ENCODE measurements at places on chromosomes 6 and 20. TPM values are rescaled to one million over a fixed set of nuclear protein-coding genes. Genes with fewer than 3 reads are reported as not detected.

DNA sequence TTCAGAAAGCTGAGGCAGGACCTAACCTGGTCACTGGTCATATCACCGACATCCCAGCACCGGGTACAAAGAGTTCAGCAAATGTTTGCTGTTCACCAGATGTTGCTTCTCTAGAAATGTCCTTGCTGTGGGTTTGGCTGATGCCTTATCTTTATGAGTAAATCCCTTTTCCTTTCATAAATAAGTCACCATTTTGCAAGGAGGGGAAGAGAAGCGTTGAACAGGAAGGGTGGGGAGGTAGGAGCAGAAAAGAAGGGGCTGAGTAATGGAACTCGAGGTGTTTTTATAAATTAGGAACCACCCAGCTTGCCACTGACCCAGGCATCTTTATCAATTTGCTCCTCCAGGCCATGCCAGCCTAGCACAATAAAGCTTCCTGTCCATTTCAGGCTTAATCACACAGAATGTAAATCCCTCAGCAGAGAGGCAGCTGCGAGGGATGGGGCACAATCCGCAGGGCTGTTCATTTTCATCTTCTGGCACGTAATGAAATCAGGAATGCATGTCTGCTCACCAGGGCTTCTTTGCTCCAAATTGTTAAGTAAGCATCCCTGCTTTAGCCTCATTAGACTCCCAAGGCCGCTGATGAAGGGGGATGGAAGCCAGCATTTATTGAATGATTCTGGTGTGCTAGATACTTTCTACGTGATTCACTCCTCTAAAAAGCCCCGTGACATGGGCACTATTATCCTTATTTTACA is 371.9 kb upstream of the CHD6 start:
- no peak for DNase-seq

GRCh38 chr6:43481591-43482236 is 4.3 kb downstream of the TJAP1 start:
- no peak for DNase-seq

GRCh38 chr20:21019468-21019813 is 86.7 kb downstream of the LINC00237 start:
- DNase-seq = no peak

DNA sequence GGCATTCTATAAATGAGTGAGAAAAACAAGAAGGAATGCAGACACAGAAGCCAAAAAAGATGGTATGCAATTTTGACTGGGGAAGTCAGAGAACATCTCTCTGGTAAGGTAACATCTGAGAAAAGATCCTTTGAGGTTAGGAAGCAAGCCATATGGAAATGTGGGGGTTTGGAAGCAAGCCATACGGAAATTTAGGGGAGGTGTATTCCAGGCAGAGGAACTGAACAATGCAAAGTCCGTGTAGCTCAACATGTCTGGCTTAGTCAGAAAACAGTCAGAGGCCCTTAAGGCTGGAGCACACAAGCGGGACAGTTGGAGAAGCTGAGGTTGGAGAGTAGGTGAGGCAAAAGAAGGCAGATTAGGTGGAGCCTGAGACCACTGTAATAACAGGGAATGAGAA is 35.3 kb downstream of the RALGAPA2 start:
- no peak for DNase-seq

DNA sequence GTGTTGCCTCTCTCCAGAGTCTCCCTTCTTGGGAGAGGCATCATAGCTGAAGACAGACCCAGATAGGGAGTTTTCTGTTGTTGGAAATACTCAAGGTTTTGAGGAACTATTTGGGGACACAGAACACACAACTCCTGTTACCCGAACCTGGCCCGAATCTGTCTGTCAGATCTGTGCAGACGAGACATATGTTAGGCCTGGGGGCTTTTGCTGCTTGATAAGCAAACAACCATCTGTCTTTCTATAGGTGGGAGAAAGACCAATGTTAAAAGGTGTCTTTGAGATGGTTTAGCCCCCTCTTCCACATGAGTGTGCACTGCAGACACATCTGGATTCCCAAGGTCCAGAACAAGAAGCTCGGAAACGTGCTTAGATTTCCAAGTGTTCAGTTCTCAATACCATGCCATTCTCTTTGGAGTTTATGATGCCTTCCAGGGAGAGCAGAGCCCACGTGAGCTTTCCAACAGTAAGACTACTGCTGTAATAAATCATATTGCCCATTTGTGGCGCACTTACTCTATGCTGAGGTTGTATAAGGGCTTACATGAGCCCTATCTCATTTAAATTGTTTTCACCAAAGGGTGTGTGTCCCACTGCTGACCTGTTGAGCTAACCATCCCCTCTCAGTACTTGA is 3.8 kb upstream of the STX16 start:
- DNase-seq = peak; percentile 19

DNA sequence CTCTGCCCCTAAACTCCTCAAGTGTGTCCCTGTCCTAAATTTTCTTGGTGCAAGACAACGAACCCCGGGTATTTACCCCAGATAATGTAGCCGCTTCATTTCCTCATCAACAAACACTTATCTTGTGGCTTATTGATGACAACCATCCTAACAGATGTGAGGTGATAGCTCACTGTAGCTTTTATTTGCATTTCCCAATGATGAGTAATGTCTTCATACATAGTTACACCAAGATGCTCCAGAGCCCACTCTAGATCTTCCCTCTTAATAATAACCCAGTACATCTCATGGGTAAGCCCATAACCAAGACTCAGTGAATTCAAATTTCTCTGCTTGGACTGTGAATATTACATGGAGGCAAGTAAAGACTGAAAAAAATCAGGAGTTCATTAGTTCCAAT is 48.2 kb upstream of the BEND6 start:
- DNase-seq = no peak

DNA sequence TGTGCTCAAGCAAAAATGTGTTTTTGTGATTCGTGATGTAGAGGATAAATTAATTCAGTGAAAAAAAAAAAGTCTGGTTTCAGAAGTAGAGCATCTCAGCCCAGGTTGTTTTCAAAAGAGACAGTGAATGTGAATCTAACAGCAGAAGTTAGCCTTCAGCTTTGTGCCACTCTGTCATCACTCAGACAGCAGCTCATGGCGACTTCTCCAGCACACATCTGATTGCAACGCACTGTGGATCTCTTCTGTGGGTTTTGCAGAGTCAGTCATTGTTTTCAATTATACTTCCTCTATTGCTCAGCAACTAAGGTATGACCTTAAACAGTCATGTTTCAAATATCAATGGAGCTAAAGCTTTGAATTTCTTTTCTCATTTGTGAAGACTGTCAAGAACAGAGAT is 335.5 kb upstream of the POU3F2 start:
- DNase-seq = no peak

DNA sequence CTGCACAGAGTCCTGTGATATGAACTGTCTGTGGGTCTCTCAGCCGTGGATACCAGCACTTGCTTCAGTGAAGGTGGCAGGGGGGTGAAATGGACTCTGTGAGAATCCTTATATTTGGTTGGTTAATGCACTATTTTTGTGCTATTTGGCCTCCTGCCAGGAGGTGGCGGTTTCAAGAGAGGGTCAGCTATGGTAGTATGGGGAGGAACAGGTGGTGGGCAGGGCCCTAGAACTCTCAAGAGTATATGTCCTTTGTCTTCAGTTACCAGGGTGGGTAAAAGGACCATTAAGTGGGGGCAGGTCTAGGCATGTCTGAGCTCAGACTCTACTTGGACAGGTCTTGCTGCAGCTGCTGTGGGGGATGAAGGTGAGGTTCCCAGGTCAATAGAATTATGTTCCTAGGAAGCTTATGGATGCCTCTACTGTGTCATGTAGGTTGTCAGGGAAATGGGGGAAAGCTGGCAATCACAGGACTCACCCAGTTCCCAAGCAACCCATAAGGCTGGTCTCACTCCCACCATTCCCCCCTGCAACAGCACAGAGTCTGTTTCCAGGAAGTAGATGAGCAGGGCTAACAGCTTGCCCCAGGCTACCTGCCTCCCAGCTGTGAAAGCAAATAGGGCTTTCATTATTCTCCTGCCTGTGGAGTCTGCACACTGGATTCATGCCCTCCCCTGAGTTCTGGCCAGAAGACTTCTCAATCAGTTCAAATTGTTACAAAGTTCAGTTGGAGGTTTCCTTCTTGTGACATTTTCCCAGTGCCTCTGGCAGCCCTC is 56.8 kb upstream of the PHIP start:
- no peak for DNase-seq

- DNase-seq = no peak
Observed at GRCh38 chr6:19964115-19964514, 126.9 kb downstream of the ID4 start.

DNA sequence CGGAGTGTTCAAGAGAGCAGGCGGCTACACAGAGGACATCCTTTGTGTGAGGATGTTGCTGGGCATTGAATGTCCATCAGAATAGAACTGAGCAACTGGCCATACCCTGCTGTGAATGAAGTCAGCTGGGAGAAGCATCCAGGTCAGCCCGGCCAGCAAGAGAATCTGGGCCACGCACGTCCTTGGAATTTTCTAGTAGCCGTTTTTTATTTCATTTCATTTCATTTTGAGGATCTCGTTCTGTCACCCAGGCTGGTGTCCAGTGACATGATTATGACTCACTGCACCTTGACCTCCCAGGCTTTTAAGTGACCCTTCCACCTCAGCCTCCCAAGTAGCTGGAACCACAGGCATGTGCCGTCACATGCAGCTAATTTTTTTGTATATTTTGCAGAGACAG is 97.9 kb downstream of the SSR1 start:
- DNase-seq = no peak

GRCh38 chr20:33833333-33833732 is 22.2 kb downstream of the CHMP4B start:
- no peak for DNase-seq

- no peak for DNase-seq
Observed at GRCh38 chr20:19921284-19921793, 95.8 kb upstream of the NAA20 start.

DNA sequence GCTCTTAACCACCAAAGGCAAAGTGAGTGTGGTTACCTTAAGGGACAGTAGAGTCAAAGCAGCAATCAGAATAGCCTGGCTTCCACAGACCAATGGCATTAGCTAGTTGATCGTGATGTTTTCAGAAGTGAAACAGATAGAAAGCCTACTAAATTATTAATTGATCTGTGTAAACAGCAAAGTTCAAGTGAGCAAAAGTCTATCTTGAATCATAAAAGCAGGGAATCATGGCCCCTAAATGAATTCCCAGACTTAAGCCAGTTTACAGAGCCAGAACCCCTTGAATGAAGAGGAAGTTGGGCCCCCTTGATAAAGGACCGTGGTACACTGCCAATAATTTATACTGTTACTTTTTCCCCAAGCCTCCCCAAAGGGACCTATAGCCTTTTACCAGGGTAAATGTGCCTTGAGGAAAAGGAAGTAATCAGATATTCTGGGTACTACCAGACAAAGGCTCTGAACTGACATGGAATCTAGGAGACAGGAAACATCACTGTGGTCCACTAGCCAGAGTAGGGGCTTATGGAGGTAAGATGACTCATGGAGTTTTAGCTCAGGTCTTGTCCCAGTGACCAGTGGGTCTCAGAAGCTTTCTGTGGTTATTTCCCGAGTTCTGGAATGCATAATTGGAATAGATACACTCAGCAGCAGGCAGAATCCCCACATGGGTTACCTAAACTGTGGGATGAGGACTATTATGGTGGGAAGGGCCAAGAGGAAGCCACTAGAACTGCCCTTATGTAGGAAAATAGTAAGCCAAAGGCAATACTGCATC is 317.5 kb downstream of the CD83 start:
- no peak for DNase-seq

DNA sequence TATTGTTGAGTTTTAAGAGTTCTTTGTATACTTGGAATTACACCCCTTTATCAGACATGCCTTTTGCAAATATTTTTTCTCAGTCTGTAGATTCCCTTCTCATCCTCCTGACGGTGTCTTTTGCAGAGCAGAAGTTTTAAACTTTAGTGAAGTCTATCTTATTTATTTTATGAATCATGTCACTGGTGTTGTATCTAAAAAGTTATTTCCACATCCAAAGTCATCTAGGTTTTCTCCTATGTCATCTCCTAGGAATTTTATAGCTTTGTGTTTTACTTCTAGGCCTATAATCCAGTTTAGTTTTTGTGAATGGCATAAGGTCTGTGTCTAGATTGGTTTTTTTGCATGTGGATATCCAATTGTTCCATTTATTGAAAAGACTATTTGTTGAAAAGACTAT is 271.3 kb downstream of the KIF16B start:
- no peak for DNase-seq

DNA sequence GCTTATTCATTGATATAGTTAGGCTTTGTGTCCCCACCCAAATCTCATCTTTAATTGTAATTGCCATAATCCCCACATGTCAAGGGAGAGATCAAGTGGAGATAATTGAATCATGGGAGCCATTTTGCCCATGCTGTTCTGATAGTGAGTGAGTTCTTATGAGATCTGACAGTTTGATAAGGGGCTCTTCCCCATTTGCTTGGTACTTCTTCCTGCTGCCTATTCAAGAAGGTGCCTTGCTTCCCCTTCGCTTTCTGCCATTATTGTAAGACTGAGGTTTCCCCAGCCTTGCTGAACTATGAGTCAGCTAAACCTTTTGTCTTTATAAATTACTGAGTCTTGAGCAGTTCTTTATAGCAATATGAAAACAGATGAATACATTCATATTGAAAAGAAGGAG is 45.6 kb downstream of the CENPW start:
- no peak for DNase-seq

GRCh38 chr6:145893586-145893985 is 70.6 kb downstream of the SHPRH start:
- no peak for DNase-seq

DNA sequence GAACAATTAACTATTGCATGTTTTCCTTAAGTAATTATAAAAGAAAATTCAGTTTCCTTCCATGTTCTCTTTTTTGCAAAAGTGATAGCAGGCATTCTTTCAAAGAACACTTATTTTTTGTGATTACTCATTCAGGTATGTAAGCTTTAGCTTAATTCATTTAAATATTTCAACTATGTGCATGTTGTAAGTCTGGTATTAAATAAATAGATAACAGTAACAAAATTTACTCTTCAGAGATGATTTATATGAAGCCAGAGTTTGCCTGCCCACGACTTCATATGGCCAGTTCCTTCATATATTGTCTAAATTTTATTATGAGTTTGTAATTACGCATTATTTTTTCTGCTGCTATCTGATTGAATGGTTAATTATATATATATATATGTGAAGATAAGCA is 110.9 kb downstream of the ADGRG6 start:
- no peak for DNase-seq

DNA sequence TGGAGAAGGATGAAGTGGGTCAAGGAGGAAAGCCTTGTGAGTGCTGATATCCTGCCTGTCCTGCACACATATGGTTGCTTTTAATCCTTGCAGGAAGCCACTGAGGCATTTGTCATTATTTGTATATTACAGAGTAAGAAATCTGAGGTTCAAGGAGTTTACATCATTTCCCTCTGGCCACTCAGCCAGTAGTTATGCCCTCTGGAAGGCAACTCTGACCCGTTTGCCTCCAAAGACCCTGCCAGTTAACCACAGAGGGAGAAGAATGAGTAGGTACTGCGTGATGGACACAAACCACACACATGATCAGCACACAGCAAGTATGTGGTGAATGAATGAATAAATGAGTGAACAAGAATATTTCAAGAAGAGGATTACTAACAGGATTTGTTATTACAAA is 7.9 kb upstream of the FAM210B start:
- DNase-seq = no peak

The GRIK2 gene
- 2.2 TPM for total RNA-seq

The TSHZ2 gene
- total RNA-seq = 0.30 TPM

The CYP39A1 gene
- total RNA-seq = 2.4 TPM

The RPN2 gene
- total RNA-seq = 236 TPM

The VWA7 gene
- 1.5 TPM for total RNA-seq

The CRYBG1 gene
- total RNA-seq = 11.9 TPM

The CNR1 gene
- total RNA-seq = 3.1 TPM

The SYCP2L gene
- total RNA-seq = 3.2 TPM

The EBF4 gene
- total RNA-seq = 1.6 TPM
